Effector memory CD8-positive, alpha-beta T cell (primary cell): ENCODE measurements at places on chromosomes 7 and 10.

GRCh38 chr10:75679536-75679935 lies 248.1 kb downstream of the LRMDA start:
- no peak for DNase-seq

DNA sequence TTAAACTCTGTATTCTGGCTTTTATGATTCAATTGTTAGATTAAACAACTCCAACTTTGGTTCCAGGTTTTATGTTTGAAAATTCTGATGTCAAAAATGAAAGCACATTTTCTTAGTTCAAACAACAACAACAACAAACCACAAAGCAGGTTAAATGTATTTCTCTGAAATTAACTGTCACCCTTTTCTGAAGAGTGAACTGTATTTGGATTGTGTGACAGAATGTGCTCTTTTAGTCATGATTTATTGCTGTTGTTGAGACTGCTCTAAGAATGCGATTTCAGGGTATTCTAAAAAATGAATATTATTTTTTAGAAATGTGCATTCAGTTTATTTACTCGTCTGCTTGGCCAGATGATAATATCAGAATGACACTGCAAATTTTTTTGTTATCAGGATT lies 144.1 kb downstream of the GNAI1 start:
- DNase-seq: no peak

DNA sequence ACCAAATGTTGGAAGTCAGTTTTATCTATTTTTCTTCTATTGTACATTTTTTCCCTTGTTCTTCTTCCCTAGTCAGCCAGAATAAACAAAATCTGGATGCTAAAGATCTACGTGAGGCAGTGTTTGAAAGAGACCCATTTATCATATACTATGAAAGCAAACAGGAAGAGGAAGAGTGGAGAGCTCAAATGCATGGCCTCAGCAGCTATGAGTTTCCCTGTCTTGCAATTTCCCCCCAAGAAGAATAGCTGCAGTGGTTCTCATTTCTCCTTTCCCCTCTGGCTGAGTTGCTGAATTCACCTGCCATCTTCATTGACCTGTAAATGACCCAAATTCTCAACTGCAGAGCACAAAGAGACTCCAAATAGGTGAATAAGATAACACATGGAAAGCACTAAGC lies 347.1 kb upstream of the NRP1 start:
- DNase-seq: no peak

DNA sequence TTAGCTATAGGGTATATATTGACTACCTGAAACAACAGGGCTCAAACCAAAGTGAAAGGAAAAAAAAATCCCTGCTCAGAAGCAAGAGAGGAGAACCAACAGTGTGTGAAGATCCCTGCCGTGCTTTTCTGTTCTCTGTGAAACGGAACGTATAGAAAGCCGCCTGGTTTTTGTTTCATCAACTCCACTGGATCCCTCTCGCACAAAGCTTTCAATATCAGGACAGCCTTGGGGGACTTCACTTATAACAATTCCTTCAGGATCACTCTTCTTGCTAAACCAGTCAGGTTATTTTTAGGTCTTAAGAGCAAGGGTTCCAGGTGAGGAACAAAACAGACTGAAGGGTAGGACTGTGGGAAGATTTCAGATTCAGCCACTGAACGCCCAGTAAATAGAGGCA lies 151.1 kb upstream of the CACNA2D1 start:
- no peak for DNase-seq

GRCh38 chr7:123771846-123772245 lies 23.0 kb upstream of the WASL start:
- DNase-seq: no peak

GRCh38 chr7:43486634-43487033 lies 96.3 kb upstream of the STK17A start:
- no peak for DNase-seq

- DNase-seq: no peak
Observed at GRCh38 chr7:145497911-145498525, 618.6 kb upstream of the CNTNAP2 start.

GRCh38 chr7:82729172-82730030 lies 285.8 kb upstream of the CACNA2D1 start:
- DNase-seq: no peak

- DNase-seq: no peak
Observed at GRCh38 chr10:79555354-79556309, 4.6 kb downstream of the SFTPA2 start.

GRCh38 chr10:88108115-88108610 lies 244.7 kb downstream of the PTEN start:
- no peak for DNase-seq

DNA sequence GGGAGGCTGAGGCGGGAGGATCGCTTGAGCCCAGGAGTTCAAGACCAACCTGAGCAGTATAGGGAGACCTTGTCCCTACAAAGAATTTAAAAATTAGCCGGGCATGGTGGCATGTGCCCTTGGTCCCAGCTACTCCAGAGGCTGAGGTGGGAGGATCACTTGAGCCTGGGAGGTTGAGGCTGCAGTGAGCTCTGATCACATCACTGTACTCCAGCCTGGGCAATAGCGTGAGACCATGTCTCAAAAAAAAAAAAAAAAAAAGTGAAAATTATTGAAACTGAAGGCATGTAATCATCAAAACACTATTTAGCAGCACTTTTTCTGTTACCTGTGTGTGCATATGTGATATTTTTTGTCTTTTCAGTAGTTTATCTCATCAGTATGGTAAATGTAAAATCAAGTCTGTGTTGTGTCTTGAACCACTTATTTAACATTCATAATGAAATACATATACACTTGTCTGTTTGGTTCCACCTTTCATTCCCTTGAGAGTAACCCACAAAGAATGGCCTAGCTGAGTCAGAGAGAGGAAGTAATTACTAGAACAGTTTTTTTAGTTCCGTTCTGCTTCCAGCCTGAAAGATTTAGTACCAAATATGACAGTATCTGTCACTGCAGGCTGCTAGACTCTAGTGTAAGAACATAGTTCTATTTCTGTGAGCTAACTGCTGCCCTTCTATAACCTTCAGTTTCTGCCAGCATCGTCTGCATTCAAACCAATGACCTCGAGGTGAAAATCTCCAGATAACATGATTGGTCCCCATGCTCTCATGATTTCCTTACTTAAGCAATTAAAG lies 68.6 kb downstream of the MMRN2 start:
- DNase-seq: no peak

DNA sequence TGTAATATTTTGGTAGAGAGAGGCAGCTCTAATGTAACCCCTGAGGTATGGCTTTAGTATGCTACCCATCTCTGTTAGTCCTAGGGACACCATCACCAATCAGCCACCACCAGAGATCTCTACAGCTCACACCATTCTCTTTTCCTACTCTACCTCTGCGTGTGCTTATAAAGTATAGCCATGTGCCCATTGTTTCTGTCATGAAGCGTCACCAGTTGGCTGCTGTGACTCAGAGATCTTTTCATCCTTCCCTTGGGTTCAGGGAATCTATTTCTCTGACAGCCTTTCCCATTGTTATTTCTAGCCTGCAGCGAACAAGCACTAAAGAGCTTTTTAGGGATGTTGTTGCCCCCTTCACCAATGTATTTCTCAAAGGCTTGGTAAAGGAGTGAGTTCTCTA lies 103.3 kb downstream of the TPST1 start:
- DNase-seq: no peak

GRCh38 chr7:5689716-5690115 lies 91.7 kb downstream of the RNF216 start:
- DNase-seq: no peak

DNA sequence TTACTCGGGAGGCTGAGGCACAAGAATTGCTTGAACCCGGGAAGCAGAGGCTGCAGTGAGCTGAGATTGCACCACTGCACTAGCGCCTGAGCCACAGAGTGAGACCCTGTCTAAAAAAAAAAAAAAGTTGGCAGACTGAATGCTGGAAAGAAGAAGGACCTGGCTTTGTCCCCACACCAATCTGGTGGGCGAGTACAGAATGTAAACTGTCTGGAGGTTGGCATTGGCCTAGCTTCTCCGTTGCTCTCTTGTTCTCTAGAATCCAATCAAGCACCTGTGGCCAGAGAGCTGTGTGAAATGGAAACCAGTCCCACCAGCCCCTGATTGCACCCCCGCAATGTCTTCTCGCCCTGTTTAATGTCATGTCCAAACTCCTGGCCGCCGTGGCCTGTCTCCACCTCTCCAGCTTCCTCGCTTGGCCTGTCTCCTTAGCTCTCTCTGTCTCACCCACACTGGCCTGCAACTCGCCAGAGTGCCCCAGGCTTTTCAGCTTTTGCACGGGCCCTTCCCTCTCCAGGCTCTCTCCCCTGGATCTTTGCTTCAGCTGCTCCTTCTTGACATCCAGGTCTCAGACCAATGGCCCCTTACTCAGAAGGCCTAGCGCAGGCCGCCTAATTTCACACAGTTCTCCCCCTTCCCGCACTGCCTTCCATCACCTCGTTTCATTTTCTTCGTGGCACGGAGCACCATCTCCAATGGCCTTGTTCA lies 670 bp upstream of the AGK start:
- peak; percentile 6 for DNase-seq
